Stomach (tissue), 19 donors: ENCODE measurements at places on chromosomes 7 and 10. TPM values are rescaled to one million over a fixed set of nuclear protein-coding genes. Genes with fewer than 3 reads are reported as not detected.
A peak's percentile ranks its signal among the peaks of the same experiment; 100 is the strongest.

The RP9 gene
- total RNA-seq, result 6.6 TPM

DNA sequence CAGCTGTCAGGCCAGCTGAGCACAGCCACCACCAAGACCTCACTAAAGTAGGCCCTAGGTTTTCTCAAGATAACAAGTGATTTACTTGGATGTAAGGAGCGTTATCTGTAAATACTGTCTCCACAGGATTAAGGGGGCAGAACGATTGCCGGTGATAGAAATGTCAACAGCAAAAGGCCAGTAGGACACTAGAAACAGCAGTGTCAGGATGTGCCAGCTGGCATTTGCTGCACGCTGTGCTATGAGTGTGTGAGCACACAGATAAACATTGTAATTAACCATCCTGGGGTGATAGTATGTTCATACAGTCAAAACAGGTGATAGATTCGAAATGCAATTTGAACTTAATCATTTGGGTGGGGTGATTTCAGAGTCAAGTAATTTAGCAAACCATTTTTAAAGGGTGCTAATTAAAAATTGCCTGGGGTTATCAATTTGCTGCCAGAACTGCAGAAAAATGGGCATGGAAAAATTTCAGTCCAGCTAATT, 36.3 kb upstream of the NOBOX start:
- no peak overlapping the region for H3K4me3 ChIP-seq
- no peak overlapping the region for H3K27ac ChIP-seq
- no peaks in the 10 kb centered on the region for H3K27me3 ChIP-seq
- no peaks in the 10 kb centered on the region for H3K36me3 ChIP-seq

DNA sequence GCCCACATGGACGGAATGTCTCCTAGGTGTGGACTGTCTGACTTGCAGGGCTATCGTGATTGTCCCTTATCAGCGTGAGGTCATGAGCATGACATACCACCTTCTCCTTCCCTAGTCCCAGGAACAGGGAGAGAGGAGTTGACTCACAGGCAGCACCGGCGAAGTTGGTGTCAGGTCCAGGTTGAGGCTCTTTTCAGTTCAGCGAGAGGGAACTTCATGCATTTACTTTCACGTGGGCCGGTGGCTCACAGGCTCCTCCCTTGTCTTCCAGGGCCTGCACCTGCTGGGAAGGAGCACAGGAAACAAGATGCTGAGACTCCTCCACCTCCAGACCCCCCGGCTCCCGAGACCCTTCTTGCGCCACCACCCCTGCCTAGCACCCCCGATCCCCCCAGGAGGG, 46.1 kb downstream of the PROSER2 start:
- peak overlapping the region; percentile 35 for H3K4me3 ChIP-seq
- H3K27ac ChIP-seq, result no peak overlapping the region
- DNase-seq, result no peak
- peaks cover 28% of the 10 kb centered on the region for H3K36me3 ChIP-seq
- peaks cover 3% of the 10 kb centered on the region for H3K4me1 ChIP-seq

The PON1 gene
- total RNA-seq, result not detected

- no peaks in the 10 kb centered on the region for H3K36me3 ChIP-seq
- no peak overlapping the region for H3K27ac ChIP-seq
- no peak for DNase-seq
- H3K4me3 ChIP-seq, result no peak overlapping the region
Observed at GRCh38 chr7:40676221-40676620, 541.4 kb downstream of the SUGCT start.

DNA sequence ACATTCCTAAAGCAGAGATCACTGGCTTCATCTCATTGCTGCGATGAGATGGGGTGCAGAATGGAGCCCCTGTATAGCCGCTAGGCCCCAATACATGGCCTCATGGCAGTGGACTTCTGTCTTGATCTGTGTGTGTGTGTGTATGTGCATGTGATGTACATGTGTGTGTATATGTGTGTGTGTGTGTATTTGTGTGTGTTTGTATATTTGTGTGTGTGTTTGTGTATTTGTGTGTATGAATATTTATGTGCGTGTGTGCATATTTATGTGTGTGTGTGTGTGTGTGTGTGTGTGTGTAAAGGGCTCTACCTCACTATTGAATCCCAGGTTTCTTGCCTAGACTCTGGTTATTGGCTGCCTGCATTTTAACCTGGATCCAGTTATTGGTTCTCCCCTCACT, 958.2 kb downstream of the GRID1 start:
- no peaks in the 10 kb centered on the region for H3K36me3 ChIP-seq
- no peak overlapping the region for H3K27ac ChIP-seq
- no peaks in the 10 kb centered on the region for H3K4me1 ChIP-seq
- DNase-seq, result no peak

DNA sequence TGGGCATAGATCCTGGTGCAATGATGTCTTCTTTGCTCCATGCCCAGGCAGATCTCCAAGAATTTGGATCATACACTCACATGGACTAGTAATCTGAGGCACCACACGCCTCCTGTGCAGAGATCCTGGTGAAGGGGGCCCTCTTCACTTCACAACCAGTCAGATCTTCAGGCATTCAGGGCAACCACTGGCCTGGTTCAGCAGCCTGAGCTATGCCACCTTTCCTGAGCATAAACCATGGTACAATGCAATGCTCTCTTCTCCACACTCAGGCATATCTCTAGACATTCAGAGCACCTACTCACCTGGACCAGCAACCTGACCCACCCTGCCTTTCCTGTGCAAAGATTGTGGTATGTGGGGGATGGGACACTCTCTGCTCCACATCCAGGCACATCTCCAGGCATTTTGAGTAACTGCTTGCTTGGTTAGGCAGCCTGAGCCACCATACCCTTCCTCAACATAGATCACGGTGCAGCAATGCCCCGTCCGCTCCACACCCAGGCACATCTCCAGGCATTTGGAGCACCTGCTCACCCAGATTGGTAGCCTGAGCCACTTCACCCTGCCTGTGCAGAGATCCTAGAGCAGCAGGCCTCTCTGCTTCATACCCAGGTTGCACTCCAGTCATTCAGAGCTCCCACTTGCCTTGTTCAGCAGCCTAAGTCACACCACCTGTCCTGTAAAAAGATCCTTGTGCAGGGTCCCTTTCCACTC, 532.2 kb upstream of the STEAP1 start:
- no peak for DNase-seq
- H3K36me3 ChIP-seq, result no peaks in the 10 kb centered on the region
- H3K27ac ChIP-seq, result no peak overlapping the region
- no peaks in the 10 kb centered on the region for H3K4me1 ChIP-seq

DNA sequence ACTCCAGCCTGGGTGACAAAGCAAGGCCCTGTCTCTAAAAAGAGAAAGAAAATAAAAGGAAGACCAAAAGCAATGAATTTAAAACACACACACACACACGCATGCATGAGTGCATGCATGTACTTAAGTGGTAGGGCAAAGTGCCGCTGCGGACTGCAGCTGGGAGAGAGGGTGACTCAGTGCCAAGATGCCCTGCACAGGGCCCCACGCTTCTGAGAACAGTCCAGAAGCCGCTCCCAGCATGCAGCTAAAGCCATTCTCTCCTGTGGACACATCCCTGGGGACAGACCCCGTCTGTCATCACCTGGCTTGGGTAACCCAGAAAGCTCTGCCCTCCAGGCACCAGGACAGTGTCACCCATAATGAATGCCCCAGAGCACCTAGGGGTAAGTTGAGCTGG, 61.0 kb upstream of the MYL10 start:
- no peak overlapping the region for H3K27ac ChIP-seq
- H3K4me3 ChIP-seq, result no peak overlapping the region
- H3K4me1 ChIP-seq, result peaks cover 10% of the 10 kb centered on the region
- no peaks in the 10 kb centered on the region for H3K27me3 ChIP-seq
- H3K36me3 ChIP-seq, result no peaks in the 10 kb centered on the region

DNA sequence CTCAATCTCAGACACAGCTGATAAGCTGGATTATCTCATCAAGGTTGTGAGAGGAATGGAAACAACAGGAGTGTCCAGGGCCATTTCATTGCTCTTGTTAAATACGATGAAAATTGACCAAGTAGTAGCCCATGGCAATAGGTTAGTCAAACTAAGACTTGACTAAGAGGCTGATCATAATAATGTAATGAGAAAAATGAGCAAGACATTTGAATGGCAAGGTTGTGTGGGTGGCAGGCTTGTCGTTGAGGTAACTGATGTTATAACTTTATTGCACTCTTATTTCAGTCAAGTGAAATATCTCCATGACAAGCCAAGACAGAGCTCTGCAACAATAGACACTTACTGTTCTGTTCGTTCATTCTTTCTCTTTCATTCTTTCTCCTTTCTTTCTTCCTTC, 532.0 kb downstream of the GATA3 start:
- H3K4me1 ChIP-seq, result no peaks in the 10 kb centered on the region
- H3K36me3 ChIP-seq, result no peaks in the 10 kb centered on the region
- H3K27ac ChIP-seq, result no peak overlapping the region
